ENCODE measurements at places on chromosomes 12 and 14.

- DNase-seq, result no peak
These were observed 5.1 kb upstream of the B4GALNT1 start for GRCh38 chr12:57638096-57638495.

DNA sequence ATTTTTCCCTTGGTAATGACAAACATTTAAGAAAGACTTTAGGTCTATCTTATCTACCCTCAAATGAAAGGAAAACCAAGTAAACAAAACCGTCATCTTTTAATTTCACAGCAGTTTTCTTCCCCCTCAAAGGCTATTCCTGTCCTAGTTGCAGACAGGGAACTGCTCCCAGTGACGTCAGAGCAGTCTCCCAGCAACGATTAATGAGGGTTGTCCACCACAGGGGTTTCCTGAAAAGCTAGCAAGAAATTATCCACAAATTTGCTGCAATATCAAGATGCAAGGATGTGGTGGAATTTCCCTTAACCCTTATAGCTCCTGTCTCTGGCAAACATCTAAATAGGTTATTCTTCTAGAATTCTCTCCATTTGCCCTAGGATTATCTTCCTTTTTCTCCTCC lies 89.1 kb upstream of the STAC3 start:
- DNase-seq, result no peak

GRCh38 chr12:65860600-65860999 lies 36.3 kb downstream of the HMGA2 start:
- DNase-seq, result no peak

DNA sequence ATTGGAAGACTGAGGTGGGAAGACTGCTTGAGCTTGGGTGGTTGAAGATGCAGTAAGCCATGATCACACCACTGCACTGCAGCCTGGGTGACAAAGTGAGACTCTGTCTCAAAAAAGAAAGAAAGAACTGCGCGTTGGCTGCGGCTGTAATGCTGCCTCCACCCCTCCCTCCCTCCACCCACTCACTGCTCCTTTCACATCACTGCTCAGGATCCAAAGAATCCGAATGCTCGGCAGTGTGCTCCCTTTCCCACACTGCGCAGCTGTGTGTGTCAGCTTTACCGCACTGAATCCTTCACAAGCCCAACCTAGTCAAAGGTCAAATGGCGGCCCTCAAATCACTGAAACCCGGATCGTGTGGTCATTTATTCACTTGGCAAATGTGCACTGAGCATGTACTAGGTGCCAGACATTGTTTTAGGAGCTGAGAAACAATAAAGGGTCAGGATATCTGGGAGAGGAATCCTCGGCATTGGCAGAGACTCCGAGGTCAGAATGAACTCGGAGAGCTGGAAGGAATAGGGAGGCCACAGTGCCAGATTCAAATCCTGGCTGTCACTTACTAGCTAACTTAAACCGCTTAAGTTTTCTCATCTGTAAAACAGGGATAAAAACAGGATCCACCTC lies 11.5 kb upstream of the TDRD9 start:
- no peak for DNase-seq

- no peak for DNase-seq
These were observed 241.1 kb upstream of the ABCD2 start for GRCh38 chr12:39860695-39861094.

- no peak for DNase-seq
These were observed 41.9 kb downstream of the STX2 start for GRCh38 chr12:130796985-130797686.

DNA sequence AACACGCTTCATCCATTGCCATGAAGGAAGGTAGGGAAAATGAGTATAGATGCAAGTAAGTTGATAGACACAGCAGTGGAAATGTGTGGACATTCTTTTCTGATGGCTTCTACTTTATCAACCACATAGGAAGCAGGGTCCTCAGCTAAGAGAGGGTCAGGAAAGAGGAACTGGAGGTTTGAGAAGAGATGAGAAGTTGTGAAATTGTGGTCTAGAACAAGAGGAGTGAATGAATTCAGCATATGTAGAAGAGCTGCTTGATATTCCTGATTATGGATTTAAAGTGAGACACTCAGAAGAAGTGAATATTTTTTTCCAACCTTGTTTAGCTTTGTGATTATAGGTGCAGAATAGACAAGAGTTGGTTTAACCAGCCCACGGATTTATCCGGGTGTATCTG lies 128.5 kb downstream of the SLC15A5 start:
- no peak for DNase-seq

DNA sequence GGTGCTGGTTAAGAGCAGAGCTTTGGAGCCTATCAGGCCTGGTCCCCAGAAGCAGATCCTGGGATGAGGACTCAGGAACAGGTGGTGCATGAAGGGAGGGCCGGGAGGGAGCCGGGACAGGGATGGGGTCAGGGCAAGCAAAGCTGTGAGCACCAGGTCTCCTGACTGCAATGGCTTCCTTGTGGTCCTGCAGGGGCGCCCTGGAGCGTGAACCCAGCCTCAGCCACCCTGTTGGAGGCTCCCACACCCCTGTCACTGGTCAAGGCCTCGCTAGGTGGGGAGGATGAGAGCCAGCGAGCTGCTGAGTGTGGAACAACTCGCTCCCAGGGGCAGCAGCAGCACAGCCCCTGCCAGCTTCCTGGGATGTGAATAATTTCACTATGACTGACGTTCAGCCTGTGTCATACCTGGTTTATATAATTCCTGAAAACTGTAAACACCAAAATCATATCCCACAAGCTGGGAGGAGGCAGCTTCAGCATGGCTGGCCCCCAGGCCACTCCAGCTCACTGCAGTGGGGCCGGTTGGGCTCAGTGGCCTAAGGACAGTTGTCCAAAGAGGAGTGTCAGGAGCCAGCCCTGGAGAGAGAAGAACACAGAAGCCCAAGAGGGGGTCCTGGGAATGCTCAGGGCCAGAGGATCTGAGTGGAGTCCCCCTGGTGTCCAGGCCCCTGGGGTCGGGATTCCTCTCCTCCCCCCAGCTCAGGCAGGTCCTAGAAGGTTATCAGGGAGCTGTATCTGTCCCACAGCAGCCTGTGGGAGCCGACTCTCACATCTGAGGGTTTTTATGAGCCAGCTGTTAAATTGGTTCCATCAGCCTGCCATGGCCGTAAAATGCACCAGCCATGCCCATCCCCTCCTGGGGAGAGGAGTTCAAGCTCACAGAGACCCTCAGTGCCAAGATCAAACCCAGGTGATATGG lies 272.9 kb downstream of the ADGRD1 start:
- no peak for DNase-seq

DNA sequence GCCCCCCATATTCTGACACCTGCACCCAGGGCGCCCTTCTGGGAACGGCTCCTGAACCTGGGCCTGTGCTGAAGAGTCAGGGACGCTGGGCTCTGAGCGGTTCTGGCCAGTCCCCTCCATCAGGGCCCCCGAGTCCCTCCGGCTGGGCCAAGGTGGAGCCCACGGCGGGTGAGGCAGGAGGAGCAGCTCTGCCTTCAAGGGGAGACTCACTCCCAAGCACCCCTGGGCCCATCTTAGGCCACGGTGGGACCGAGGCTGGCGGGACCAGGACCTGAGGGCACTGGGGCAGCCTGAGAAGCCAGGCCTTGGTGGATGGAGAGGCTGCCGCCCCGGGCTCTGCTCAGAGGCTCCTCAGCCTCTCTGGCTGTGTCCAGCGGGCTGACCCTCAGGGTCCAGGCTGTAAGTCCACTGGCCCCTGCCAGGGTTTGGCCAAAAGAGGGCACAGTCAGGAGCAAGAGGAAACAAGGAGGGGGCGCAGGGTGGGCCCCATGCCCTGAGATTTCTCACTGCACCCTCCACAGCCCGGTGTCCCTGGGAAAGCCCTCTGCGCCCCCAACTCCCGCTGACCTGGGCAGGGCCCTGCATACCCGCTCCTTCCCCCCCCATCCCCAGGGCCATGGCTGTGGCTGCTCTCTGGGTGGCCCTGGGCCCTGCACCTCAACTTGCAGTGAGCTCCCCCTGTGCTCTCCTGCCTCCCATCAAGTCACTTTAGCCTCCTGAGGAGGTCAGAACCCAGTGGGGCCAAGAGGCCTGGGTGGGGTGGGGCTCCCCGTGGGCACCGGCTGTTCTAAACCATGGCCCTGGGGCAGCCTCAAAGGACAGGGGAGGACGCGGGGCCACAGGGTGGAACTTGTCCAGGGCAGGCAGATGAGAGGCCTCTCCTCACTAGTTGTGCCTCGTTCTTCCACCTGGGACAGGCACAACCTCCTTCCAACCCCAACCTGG lies 266.4 kb upstream of the SFSWAP start:
- DNase-seq, result no peak

GRCh38 chr12:5730962-5731361 lies 214.1 kb downstream of the ANO2 start:
- DNase-seq, result no peak

DNA sequence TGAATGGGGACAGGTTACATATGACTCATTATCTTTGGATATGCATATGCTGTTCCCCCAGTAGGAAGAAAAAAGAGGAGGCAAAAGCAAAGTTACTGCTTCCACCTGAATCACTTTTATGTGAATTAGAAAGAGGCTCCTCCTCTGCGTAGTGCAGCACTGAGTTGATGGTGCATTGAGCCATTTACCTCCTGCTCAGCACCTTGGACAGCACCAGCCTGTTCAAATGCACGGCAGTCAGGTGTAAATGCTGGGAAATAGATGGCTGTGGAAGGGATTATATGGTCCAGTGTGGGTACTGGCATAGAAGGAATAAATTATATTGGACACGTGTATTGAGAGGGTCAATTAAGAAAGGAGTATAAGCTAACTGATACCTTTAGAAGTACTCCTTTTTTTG lies 541.9 kb upstream of the SEL1L start:
- no peak for DNase-seq

- no peak for DNase-seq
These were observed 157.6 kb upstream of the VASH1 start for GRCh38 chr14:76603713-76604112.

DNA sequence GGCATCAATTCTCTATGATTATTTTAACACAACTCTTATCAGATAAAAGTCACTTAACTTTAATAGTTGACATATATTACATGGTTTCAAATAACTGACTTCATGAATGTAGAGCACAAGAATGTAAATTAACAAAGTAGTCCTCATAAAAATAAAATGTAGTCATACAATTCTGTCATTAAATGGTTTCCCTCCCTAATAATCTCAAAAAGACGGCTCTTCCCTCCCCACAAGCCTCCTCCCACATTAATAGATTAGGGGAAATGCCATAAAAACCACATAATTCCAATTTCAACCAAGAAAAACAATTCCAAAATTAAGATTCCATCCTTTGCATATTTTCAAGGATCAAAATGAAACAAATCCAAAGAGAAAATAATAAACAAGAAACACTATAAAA lies 36.7 kb downstream of the SPTLC2 start:
- DNase-seq, result no peak

DNA sequence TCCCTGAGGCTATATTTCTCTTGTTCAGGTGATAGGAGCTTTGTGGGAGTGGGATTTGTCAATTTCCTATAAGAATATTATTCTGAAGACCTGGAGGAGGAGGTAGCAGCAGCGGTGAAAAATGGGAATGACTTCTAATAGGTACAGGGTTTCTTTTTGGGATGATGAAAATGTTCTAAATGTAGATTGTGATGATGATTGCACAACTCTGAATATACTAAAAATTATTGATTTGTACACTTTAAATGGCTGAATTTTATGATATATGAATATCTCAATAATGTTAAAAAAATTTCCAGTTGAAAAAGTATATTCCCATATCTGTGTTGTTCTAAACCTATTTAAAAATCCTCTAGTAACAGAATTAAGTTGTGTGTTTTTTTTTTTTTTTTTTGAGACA lies 22.8 kb downstream of the HSD17B6 start:
- no peak for DNase-seq

DNA sequence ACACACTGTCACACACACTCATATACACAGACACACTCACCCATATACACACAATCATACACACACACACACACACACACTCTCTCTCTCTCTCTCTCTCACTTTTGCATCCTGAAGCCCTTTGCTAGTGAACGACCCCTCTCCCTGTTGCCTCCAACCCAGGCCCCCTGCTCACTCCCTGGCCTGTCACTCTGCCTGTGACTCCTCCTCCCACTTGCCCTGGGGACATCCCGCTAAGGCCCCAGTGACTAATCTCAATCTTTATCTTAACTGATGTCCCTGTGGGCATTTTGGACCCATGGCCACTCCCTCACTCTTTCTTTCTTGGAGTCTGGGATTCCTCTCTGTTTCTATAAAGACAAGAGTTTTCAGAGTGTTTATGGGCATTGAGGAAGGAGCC lies 10.9 kb upstream of the DLK1 start:
- no peak for DNase-seq

GRCh38 chr12:93440043-93440835 lies 1.5 kb downstream of the UBE2N start:
- no peak for DNase-seq

- no peak for DNase-seq
These were observed 27.1 kb downstream of the TMEM229B start for GRCh38 chr14:67461341-67461985.

DNA sequence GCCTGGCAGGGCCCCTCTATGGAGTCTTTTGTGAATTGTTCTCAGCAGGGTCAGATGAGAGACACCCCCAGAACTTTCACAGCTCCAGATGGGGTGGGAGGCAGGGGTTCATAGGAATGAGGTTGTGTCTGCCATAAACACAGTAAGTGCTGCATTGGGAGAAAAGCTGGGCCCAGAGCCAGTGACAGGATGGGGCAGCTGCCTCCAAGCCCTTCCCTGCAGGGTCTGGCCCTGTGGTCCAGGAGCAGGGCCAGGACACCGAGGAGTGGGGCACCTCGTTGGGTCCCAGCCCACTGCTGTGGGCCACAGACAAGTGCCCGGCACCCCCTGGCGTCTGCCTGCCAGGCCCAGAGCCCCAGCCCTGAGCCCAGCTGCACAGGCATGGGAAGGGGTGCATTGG lies 13.3 kb downstream of the INF2 start:
- no peak for DNase-seq

GRCh38 chr14:22824711-22825359 lies 4.9 kb upstream of the MRPL52 start:
- DNase-seq, result no peak

GRCh38 chr12:117347588-117347987 lies 13.8 kb downstream of the NOS1 start:
- no peak for DNase-seq

- no peak for DNase-seq
These were observed 261.5 kb downstream of the SUDS3 start for GRCh38 chr12:118637767-118638370.

DNA sequence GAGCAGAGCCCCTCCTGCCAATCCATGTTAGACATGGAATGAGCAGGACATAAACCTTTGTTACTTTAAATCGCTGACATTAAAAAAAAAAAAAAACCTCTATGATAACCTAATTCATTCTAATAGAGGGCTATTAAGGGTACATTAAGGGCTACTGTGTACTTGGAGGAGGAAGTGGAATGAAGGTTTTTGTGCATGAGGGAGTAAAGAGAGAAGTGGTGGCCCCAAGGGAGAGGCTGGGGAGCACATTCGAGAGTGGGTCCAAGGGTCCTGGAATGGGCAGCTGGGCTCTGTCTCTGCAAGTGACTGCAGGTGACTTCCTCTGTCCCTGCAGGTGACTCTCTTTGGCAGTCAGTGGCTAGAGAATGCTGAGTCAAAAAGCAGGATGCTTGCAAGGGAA lies 32.1 kb upstream of the PTGDR start:
- no peak for DNase-seq

DNA sequence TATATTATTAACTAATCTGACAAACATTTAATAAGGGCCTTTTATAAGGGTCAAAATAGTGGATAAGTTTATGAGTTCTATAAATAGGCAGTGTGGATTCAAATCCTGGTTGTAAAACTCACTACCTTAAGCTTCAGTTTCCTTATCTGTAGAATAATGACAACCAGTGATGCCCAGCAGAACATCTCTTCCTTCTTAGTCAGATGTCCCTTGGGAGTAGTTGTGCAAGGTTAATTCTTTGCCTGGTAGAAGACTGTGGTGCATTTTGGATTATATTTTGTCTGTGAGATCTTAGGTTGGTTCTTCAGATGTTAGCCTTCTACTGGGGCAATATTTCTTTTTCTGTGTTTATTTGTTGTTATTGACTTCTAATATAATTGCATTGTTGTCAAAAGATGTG lies 59.5 kb downstream of the ARID2 start:
- no peak for DNase-seq

All from NCI-H524 treated with DMSO at 0.1 percent for 48 hours (cell line).